BE2C (cell line): ENCODE measurements at places on chromosomes 2 and 18.

DNA sequence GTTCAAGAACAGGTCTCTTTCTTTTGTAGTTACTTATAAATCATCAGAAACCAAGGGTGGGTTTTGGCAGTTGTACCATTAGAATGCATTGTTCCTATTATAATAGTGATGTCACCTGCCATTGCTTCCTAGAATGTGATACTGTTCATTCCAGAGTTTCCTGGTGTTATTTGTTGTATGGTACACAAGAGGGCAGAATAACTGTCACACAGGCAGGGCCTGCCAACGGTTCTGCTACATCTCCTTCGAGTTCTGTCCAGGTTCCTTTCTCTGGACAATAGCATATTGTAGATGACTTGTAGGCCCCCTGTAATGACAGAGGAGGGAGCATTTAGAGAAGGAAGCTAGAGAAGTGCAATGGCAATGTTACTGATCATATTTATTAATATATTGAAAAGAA, 98.3 kb downstream of the KLHL14 start:
- DNase-seq: no peak

- DNase-seq: no peak
Observed at GRCh38 chr2:66561645-66562303, 126.8 kb downstream of the MEIS1 start.

- DNase-seq: no peak
Observed at GRCh38 chr2:134782792-134783191, 55.6 kb upstream of the ACMSD start.

DNA sequence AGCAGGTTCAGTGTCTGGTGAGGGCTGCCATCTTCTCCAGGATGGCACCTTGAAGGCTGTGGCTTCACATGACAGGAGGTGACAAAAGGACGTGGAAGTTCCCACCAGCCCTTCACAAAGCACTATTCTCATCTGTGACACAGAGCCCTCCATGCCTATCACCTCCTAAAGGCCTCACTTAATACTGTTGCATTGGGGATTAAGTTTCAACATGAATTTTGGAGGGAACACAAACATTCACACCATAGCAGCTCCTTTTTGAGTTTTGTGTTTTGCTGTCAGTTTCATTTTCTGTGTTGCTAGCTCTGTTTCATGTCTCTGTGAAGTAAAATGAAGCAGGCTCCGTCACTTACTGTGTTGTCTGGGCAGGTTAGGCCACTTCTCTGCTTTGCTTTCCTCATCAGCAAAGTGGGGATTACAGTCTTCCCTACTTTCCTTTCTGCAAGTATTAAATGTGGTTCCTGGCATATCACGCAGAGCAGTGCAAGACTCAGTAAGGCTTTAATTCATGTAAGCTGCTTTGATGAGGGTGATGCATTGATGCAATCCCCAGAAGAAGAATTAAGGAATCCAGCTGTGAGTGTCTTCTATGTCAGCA, 31.6 kb downstream of the LIMS1 start:
- no peak for DNase-seq

DNA sequence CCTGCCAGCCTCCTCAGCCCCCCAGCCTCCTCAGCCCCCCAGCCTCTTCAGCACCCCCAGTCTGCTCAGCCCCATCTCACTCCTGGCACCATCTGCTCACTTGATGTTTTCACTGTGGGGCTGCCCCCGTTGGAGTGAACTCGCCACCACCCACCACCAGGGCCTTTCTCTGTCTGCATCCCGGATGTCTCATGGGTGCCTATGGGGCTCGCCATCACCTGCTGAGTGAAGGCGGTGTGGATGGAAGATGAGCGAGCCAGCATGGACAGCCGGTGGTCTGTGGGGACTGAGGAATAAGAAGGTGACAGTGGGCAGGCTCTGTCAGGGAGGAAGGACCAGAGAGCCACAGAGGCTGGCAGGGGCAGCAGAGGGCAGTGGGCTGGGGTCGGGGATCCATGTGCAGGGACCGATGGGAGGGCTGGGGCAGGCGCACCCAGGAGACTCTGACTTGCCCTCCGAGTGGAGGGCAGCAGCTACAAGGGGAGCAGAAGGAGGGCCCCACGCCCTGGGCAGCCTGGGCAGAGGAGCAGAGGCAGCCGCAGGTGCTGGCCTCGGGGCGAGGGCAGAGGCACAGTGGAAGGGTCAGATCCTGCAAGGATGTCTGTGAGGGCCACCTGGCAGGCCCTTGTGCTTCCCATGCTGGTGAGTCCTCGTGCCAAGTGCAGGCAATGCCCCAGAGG, 74.7 kb upstream of the ODC1 start:
- DNase-seq: no peak
